AG04449 (cell line): ENCODE measurements at places on chromosomes 7 and 10.
A peak's percentile ranks its signal among the peaks of the same experiment; 100 is the strongest.

DNA sequence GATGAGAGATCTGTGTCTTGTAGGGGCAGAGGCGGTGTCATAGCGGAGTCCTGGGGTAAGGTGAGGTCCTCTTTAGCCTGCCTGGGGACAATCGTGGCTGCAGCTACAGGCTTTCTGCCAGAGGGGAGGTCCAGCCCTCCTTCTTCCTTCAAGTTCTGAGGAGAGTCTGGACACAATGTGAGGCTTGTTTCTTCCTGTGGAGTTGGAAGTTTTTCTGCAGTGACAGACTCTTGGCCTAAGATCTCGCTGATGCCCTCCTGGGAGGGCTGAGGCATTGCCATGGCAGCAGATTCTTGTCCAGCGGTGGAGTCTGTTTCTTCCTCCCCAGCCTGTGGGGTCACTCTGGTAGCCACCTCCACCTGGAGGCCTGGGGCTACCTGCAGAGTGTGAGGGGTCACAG, 4.4 kb downstream of the NACAD start:
- DNase-seq = no peak

GRCh38 chr10:5531558-5532306, 7.0 kb downstream of the CALML3 start:
- no peak for DNase-seq

DNA sequence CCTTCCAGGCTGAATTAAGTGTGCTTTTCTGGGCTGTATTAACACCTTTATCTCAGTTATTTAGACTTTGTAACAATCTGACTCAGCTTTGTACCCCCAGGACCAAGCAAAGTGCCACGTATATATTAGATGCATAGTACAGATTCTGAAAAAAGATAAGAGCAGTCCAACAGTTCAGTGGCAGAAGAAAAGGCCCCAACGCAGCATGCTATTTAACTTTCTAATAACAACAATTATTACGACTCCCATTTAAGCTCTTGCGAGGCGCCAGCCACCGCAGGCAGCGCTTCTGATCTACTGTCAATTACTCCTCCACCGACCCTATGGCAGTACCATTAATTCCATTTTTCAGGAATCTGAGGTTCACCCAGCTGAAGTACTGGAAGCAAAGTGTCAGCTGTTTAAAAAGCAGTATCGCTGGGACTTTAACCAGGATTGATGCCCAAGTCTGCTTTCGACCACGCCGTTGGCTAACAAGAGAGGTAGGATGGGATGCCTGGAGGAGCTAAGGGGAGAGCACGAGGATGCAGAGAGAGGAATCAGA, 638 bp downstream of the LIPA start:
- no peak for DNase-seq

DNA sequence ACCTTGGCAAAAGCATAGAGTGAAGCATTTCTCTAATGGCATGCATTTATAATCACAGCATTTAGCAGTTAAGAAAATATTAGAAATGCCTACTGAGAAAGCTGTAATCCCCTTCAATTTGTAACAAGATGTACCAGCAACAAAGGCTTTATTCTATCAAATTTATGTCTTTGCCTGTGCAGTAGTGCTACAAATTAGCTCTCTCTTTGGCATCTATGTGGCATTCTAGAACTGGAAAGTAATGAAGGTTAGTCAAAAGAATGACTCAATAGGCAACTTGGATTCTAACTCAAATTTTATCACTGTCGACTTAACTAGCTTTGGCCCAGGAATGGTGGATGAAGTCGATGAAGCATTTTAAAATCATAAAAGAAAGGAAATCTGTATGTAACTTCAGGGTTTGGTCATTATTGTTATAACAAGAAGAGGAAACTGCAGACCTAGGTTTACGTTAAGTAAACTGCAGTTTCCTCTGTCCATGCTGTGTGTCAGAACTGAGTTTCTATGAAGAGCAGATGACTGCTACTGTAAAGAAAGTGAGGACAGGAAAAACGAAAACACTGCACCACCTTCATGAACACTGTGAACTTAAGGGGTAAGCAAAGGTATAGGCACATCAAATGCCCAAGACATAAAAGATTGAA, 140.0 kb downstream of the RAPGEF5 start:
- no peak for DNase-seq

- no peak for DNase-seq
These were observed 37.4 kb upstream of the OPALIN start for GRCh38 chr10:96395931-96396877.

DNA sequence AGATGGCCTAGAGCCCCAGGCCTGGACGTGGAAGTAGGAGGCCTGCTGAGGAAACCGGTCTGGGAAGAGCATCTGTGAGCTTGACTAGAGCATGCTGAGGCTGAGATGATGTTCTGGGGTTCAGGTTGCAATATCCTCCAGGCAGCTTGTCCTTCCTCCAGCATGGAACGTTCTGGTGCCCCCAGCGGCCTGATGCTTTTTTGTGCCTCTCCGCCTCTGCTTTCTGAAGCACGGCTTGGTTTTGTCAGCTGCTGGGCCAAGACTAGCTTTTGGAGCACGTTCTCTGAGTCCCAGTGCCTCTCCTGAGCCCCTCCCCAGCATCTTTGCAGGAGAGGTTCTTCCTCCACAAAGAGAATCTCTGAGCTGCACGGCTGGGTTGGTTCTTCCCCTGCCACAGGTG, 682.0 kb upstream of the FOXK1 start:
- no peak for DNase-seq

GRCh38 chr7:979886-980571, 3.0 kb upstream of the CYP2W1 start:
- no peak for DNase-seq

- DNase-seq = no peak
These were observed 23.4 kb downstream of the ZPBP start for GRCh38 chr7:50069613-50070012.

GRCh38 chr10:109977382-109977806, 30.4 kb upstream of the ADD3 start:
- DNase-seq = no peak

DNA sequence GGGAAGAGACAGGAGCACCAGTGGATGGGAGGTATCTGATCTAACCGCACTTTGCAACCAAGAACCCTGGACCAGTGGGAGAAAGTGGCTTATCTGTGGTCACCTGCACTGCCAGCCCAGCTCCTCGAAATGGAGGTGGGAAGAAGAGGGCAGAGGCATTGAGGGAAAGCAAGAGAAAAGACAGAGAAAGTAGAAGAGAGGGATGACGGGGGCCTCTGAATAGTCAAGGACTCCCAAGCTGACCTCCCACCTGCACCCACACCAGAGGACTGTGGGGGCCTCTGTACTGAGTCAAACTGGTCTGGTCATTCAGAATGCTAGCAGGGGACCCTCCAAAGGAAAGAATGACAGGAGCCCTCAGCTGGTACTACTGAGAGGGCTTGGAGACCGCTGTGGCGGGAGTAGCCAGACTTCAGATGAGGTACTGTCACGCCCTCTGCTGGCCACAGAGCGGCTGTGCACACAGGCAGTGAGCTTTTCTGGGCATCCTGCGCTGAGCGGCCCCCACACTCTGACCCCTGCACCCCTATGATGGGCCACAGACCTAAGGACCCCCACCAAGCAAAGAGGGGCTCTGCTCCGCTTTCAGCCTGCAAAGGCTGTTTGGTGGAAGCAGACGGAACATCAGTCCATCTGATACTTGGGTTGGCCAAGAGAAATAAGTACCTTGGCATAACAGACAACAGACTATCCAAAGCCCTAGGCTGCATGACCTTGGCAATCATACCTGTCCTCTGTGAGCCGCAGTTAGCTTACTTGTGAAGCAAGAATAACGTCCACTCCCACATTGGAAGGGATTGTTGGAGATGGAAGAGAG, 112.9 kb downstream of the COL13A1 start:
- no peak for DNase-seq

DNA sequence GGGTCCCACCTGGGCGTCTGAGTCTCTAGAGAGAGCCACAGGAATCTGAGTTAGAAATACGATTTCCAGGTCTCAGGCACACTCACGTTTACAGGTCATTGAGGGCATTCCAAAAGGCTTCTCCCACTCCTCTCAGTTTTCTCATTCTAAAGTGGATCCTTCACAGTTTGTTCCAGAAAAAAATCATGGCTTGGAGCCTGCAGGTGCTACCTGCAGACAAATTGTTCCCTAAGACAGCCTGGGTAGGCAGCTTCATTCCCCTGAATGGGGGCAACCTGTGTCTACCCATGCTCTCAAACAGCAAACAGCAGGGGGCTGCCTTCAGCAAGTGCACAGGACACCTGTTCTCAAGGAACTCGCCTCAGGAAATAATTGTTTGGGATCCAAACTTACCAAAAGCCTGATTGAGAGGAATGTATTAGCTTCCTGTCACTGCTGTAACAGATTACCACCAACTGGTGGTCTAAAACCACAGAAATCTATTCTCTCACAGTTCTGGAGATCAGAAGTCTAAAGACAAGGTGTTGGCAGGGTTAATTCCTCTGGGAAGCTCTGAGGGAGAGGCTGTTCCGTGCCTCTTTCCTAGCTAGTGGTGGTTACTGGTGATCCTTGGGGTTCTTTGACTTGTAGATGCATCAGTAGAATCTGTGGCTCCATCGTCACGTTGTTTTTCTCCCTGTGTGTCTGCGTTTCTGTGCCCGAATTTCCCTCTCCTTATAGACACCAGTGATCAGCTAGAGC, 117.2 kb downstream of the RAB11FIP2 start:
- DNase-seq = no peak

DNA sequence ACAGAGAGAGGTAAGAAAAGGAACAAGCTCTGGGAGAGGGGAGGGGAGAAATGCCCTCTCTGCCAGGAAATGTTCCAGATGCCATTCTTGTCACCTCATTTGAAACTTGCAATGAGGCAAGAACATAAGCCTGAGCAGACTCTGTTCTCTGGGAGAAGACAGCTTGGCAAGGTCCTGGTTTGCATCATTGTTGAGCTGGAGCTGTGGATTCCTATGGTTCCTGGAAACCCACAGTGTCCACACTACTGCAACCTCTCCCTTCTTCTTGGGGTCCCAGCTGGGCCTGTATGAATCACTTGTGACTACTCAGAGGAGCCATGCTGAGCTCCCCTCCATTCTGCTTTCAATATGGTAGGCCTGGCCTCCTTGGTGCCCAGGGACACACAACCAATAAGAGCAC, 60.8 kb upstream of the HECTD2 start:
- DNase-seq = peak; percentile 98

DNA sequence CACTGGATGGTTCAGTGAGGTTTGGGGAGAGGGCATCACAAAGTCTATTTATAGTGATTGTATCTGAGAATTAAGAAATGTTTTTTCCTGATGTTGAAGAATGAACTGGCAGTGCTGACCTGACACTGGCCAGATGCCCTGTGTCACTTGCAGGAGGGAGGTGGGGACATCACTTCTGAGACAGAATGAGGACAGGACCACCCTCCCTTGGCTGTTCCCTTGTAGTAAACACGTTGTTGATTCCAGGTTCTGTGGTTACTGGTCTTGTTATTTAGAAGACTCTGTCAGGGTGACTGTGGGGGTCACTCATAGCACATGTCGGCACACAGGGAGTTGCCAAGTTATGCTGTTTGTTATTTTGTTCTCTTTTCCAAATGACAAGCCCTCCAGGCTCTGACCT, 126.4 kb downstream of the ADCY1 start:
- DNase-seq = no peak

GRCh38 chr7:1748839-1749173, 78.7 kb downstream of the ELFN1 start:
- DNase-seq = no peak

DNA sequence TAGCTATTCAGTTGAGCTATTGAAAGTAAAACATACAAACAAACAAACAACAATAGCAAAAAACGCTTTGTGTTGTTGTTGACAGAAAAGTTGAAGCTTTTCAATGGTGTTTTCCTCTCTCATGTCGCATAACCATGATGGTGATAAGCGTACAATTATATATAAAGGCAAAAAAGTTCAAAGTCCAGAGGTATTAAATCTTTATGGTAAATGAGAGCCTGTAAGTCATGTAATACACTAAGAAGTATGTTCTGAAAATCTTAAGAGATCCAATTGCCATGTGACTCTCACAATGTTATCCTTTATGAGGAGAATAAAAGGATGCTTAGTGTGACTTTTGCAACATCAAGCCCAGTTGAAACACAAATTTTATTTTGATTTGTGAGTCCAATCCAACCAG, 93.9 kb downstream of the PPP1R9A start:
- DNase-seq = no peak

- no peak for DNase-seq
These were observed 973 bp downstream of the ATAD1 start for GRCh38 chr10:87816898-87817608.

- DNase-seq = no peak
These were observed 4.7 kb upstream of the PYROXD2 start for GRCh38 chr10:98419469-98420261.

- DNase-seq = no peak
These were observed 331.3 kb downstream of the PCDH15 start for GRCh38 chr10:54469587-54470323.

DNA sequence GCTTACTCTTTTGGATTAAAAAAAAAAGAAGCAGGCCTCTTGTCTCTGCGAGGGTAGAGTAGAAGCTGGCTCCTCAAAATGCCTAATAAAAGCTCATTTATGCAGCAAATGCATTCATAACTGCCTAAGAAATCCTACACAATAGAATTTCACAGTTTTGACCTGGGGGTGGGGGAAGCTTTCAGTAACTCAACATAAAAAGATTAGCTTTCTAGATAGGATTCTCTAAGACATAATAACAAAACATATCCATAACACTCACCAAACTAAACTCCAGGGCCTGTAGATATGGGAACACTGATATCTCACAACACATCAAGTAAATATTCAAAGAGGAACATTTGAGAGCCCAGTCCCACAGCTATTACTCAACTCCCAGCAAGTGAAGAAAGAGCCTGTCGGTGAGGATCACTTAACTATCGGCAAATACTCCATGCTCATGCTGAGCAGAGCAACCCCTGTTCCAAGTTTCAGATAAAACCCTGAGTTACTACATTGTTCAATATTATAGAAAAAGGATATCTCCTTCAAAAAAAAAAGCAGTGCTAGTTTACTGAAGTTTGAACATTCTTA, 88.1 kb downstream of the COBL start:
- no peak for DNase-seq

- no peak for DNase-seq
These were observed 462.4 kb downstream of the DNAJB6 start for GRCh38 chr7:157799076-157799685.

GRCh38 chr10:8962249-8962648, 907.8 kb downstream of the GATA3 start:
- no peak for DNase-seq

DNA sequence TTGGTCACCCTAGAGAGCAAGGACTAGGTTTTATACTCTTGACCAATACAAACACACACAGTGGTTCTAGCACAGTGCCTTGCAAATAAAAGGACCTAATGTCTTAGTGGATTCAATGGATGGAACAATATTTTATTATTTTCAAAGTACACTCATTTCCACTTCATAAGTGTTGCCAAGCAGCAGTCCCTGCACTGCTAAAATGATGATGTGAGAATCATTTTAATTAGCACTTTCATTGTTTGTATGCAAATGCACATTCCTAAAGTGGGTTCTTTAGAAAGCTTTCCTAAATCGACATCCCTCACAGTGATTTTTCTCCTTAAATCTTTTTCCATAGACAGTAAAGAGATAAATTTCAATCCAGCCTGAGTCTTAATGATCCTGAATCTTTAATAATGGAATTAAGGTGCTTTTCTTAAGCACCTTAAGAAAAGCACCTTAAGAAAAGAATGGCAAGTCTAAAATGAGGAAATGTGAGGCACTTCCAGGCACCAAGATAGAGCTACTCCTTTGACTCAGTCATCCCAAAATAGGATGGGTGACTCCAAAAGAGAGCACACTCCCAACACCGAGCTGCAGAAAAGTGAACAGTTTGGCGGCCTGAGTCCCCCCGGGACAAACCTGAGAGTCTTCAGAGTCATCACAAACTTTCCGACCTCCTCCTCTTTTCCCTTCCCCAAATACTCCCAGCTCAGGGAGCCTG, 84.5 kb downstream of the SORBS1 start:
- no peak for DNase-seq
